ENCODE measurements at places on chromosomes 3 and 15.

- no peak for DNase-seq
Observed at GRCh38 chr3:10354361-10355015, 33.6 kb upstream of the SEC13 start.

- no peak for DNase-seq
Observed at GRCh38 chr3:98333989-98334606, 19.6 kb upstream of the OR5K4 start.

DNA sequence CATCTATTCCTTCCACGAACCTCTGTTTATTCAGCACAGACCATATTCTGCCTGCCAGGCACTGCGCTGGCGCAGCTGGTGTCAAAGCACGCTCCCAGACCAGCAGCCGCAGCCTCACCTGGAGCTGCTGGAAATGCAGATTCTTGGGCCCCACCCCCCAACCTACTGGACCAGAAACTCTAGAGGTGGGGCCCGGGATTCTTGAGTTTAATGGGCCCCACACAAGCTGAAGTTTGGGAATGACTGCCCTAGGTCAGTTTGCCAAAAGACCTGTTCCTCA is 7.0 kb downstream of the CHST13 start:
- DNase-seq: no peak

GRCh38 chr3:32500880-32501782 is 1.5 kb downstream of the CMTM6 start:
- DNase-seq: no peak

- DNase-seq: no peak
Observed at GRCh38 chr15:78345396-78346125, 5.4 kb downstream of the CRABP1 start.

All from AG09309 (cell line).